ENCODE measurements at places on chromosomes 11 and 22. TPM values are rescaled to one million over a fixed set of nuclear protein-coding genes. Genes with fewer than 3 reads are reported as not detected.

DNA sequence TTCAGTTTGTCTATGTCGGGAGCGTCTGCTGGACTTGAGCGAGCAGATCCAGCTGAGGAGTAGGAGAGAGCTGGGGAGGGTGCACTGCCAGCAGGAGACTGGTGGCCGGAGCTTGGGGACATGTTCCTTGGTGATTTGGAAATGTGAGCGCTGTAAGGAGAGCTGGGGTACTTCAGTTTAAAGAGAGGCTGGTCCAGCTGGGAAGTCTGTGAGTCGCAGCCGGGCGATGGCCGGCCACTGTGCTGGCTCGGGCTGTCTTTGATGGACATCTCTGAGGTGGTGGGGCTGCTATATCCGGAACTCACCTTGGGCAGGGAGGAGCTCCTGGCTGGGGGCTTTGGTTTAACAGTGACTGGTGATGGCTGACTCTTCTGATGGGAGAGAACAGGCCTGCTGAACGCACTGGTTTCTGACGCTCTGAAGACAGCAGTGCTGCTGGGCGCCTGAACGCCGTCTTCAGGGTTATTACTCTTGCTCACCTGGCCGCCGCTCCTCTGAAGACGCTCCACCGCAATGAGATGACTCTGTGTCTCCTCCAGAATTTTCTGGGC lies 63.6 kb upstream of the PITPNB start:
- DNase-seq = no peak

DNA sequence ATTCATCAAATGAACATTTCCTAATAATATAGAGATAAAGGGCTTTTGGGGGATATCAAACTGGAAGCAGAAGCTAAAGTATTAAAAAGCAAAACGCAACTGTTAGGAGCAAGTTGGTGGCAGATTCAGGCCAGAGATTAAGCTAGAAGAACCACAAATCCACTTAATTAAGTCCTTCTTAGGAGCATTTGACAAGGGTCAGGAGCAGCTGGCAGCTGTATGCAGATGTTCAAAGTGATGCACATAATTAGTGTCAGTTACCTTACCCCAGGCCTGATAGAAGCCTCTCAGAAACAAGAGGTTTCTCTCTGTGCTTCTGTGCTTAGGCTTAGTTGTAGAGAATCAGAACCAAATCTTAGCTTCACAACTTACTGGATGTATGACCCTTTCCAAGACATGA lies 546.5 kb upstream of the ANO5 start:
- no peak for DNase-seq

- DNase-seq = no peak
These were observed 2.9 kb downstream of the KIRREL3 start for GRCh38 chr11:126997641-126998040.

DNA sequence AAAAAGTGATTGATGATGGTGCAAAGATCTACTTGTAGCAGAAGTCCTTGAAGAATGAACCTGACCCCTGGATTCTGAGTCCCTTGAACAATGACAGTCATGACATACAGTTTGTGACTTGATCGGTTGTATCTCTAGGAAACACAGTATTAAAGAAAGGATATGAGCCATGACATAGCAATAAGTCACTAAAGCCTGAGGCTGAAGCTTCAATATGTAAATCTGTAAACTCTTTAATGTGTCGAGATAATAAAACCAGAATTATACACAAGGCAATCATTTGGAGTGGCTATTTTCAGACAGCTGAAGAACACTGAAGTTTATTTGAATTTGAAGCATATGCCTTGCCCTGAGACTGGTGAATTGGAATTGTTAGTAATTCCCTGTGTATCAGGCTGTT lies 911.5 kb upstream of the RAG2 start:
- no peak for DNase-seq

GRCh38 chr11:117826832-117827231 lies 2.3 kb upstream of the FXYD2 start:
- no peak for DNase-seq

DNA sequence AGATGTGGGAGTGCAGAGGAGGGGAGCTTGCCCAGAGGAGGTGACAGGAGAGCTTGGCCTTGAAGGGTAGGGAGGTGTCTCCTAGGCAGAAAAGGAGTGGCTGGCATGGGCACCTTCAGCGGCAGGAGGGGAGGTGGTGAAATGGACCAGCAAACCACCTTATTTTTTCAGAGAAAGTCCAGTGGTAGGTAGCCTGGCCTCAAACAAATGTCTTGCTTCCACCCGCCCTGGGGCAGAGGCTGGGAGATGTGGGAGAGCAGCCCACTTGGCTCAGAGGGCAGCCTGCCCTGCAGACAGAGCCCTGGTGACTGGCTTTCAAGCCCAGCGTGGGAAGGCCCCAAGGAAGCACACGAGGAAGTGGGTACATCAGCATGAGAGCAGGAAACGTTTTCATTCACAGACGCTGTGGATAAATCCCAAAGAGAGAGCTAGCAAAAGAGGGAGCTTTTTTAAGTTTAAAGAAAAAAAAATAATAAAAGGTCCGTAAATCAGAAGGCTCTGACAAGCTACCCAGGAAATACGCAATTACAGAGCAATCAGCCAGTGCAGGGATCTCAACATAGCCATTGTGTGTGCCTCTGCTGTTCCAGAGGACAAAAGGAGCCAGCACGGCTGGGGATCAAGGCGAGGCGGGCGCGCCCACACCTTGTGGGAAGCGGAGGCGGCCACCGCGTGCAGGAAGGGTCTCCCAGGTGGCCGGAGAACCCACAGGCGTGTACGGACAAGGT lies 238.7 kb upstream of the PLET1 start:
- no peak for DNase-seq

DNA sequence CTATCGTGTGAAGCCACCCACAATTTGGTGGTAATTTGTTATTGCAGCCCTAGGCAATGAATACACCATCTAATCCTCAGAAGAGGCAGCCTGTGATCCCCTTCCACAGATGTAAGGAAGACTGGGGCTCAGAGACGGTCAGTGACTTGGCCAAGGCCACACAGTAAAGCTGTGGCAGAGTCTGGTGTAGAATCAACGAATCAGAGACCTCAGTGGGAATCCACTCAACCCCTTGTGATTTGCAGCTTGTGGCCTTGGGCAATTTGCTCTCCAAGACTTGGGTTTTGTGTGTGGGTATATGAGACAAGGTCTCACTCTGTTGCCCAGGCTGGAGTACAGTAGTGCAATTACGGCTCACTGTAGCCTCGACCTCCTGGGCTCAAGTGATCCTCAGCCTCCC lies 1.9 kb downstream of the LGALS2 start:
- no peak for DNase-seq

Gene GNAZ
- total RNA-seq = 2.2 TPM

DNA sequence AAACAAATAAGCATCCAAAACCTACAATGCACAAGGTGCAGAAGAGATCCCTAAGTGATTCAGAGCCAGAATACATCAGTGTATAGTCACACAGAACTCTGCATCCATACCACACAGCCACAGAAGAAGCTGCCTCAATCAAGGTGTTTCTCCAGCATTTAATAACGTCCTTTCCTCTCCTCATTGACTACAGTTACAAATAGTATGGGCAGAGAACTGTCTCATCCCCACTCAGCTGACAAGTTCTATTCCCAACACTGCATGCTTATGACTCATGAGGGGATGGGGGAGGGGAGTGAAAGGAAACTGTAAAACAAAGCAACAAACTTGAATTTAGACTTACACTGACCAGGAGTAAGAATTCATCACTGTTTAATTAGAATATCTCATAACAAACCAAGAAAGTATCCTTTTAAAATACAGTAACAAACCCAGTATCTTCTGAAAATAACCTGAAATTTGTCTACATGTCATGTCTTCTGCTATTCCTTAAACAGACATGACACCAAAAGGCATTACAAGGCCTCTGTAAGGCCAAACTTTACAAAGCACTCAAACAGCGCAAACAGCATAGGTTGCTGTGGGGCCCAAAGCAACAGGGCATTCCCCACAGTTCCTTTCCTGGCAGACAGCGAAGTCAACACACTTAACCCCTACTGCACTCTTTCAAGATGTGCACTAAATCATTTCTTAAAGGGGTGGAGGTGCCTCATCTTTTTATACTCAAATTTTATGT lies 29.3 kb downstream of the CELF1 start:
- no peak for DNase-seq

DNA sequence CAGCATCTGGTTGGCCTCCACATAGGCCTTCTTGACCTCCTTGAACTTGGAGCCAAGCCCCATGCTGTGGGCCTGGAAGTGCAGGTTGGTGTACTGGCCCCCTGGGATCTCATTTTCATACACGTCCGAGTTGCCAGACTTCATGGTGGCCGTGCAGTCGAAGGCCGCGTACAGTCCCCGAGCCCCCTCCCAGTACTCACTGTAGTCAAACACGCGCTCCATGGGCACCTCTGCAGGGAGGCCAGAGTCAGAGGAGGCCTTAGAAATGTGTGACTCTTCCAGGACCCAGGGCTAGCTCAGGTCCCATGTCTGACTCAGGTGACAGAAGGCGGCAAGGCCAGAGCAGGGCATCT lies 6.7 kb upstream of the LRFN4 start:
- peak; percentile 63 for DNase-seq

GRCh38 chr11:129733384-129733783 lies 82.3 kb upstream of the TMEM45B start:
- DNase-seq = no peak

GRCh38 chr11:74182635-74183034 lies 11.5 kb downstream of the PPME1 start:
- no peak for DNase-seq

GRCh38 chr11:118098996-118099837 lies 12.5 kb upstream of the SMIM35 start:
- DNase-seq = no peak

Gene MYRF
- 0.27 TPM for total RNA-seq

Gene XKR3
- not detected for total RNA-seq

GRCh38 chr11:63682066-63683021 lies 1.0 kb downstream of the RTN3 start:
- DNase-seq = no peak

- no peak for DNase-seq
These were observed at the start of gene CCDC81 for GRCh38 chr11:86374586-86374985. CCDC81 (plus strand) TSS chr11:86374887; CDS start chr11:86375164, 277 bp downstream.

Gene MPZL2
- 24.2 TPM for total RNA-seq

GRCh38 chr22:37184816-37185541 lies 3.1 kb downstream of the C1QTNF6 start:
- DNase-seq = no peak

DNA sequence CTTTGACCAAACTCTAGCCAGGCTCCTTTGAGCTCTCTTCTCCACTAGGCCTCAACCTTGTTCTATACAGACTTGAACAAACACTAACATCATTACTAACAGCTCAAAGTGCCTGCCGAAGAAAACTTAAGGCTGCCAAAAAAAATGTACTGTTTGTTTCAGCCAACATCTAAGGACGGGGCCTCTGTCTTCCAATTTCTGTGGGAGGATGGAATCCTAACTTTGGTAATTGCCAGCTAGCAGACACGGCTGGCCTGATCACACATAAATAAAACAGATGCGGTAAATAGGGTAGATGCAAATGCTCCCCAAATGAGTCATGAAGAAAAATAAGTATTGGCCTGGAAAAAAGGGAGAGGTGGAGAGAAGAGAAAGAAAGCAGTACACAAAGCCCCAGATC lies 394.3 kb downstream of the TMEM135 start:
- DNase-seq = no peak

Gene KCNJ11
- total RNA-seq = 9.8 TPM

Gene OR10A2
- not detected for total RNA-seq

GRCh38 chr11:128519338-128519737 lies 68.0 kb downstream of the ETS1 start:
- DNase-seq = no peak

All from cardiac septum (tissue), 1 donor.